Upper lobe of right lung (tissue), 1 donor: ENCODE measurements at places on chromosomes 4 and X. TPM values are rescaled to one million over a fixed set of nuclear protein-coding genes. Genes with fewer than 3 reads are reported as not detected.

- DNase-seq, result no peak
Observed at GRCh38 chr4:147772459-147772969, 40.6 kb downstream of the ARHGAP10 start.

Gene BANK1
- 12.6 TPM for total RNA-seq

Gene BEX5
- total RNA-seq, result 5.8 TPM

Gene INTU
- 11.4 TPM for total RNA-seq

DNA sequence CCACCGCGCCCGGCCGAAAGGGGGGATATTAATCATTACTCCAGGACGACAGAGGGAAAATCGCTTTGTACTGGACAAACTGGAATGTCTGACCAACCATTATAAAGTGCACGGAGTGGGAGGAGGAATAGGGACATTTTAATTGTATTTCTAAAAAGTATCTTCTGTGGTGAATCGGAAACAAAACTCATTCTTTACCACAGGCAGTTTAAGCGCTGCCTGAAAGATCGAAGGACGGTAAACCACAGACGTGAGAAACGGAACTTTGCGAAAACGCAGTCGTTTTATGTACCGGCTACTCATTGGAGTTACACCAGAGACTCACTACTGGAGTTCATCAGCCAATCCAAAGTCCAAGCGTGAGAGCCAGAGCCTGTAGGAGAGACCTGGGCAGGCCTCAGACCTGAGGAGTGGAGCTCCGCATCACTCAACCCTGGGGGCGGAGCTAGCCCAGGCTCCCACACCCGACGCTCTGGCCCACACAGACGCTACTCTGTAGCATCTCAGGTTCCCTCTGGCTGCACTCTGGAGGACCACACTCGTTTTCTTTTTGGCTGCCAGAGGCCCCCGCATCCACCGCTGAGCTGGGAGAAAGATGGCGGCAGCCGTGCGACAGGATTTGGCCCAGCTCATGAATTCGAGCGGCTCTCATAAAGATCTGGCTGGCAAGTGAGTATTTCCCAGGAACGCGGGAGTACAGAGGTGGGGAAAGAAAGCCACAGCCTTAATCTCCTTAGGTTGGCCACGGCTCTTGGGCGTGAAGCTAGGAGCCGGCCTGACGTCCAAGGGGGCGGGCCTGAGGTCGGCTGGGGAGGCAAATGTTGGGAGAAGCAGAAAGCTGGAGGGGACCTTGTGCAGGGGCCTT, at the start of gene COPS4:
COPS4 (plus strand) TSS at position 554 of the 865 bp plus-strand sequence; CDS start at position 596, 42 bp downstream.
- peak; percentile 96 for DNase-seq

GRCh38 chr4:117814277-117815246, 219.7 kb upstream of the NDST3 start:
- DNase-seq, result no peak

DNA sequence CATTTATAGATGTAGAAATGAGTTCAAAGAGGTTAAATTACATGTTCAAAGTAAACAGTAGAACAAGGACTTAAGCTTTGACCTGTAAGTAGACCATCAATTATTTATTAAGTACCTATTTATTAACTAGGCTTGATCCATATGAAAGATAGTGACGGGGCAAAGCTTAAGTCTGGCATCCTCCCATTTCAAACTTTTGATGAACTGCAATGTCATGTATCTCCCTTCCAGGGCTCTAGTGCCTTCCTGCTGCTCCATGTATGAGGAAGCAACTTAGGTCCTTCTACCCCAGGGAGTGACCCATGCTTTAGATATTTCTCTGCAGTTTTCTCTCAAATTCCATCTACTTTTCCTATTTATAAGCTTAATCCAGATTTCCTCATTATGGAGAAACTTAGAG, 31.9 kb upstream of the ANTXR2 start:
- no peak for DNase-seq

Gene RBM3
- total RNA-seq, result 170 TPM

GRCh38 chr4:99986792-99987191, 36.7 kb upstream of the H2AZ1 start:
- DNase-seq, result no peak

DNA sequence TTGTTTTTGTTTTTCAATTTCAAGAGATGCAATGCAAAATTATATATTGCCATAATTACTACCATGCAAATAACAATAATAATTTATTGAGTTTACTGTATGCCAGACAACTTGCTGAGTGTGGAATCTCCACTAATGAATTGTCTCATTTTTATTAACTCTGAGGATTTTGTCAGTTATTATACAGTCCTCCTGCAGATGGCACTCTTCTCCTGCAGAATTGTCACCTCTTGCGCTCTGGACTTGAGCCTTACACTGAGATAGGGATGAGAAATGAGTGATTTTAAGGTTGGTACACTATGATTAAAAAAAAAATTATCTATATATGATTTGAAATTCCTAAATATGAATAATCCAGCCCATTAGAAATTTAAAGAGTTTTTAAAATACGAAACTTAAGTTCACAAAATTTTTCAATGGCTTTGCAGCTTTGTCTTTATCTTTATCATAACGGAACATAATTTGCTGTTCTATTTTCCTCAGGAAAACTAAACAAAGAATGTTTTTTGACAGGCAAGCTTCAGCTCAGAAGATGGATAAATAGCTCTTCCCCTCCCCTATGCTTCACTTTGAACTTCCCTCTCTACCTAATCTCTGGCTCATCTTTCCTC, 12.7 kb upstream of the PAQR3 start:
- no peak for DNase-seq

- DNase-seq, result no peak
Observed at GRCh38 chrX:5306654-5307121, 922.0 kb downstream of the NLGN4X start.

DNA sequence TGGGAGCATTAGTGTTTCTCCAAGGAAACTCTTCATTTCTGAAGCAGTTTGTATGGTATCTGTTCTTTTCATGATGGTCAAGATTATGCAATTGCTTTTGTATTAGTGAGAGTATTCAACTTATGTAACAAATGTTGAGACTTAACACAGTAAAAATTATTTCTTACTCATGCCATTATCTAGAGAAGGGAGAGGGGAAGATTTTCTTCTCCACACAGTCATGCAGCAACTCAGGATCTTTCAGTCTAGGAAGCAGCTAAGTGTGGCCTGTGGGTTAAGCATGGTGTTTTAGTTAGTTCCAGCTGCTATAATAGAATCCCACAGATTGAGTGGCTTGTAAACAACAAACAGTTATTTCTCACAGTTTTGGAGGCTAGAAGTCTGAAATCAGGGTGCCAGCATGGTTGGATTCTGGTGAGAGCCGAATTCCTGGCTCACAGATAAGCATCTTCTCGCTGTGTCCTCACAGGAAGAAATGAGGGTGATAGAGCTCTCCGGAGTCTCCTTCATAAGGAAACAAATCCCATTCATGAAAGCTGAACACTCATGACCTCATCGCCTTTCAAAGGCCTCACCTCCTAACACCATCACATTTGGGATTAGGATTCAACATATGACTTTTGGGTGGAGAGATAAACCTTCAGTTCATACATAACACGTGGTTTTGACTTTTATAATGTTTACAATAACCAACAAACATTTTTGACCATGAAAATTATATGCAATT, 101.2 kb downstream of the FRMPD4 start:
- no peak for DNase-seq

- no peak for DNase-seq
Observed at GRCh38 chr4:137626942-137627738, 94.8 kb upstream of the PCDH18 start.

DNA sequence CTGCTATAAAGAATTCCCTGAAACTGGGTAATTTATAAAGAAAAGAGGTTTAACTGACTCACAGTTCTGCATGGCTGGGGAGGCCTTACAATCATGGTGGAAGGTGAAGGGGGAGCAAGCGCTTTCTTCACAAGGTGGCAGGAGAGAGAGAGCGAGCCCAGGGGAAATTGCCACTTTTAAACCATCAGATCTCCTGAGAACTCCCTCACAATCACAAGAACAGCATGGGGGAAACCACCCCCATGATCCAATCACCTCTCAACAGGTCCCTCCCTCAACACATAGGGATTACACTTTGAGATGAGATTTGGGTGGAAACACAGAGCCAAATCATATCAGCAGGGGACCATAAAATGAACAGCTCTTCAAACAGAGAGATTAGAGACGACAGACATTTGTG, 198.6 kb downstream of the MAGEB5 start:
- DNase-seq, result no peak

Gene ARX
- total RNA-seq, result not detected

Gene TKTL2
- total RNA-seq, result not detected

Gene CT47B1
- total RNA-seq, result not detected

- DNase-seq, result no peak
Observed at GRCh38 chrX:26952213-26952612, 510.9 kb downstream of the PPP4R3C start.

DNA sequence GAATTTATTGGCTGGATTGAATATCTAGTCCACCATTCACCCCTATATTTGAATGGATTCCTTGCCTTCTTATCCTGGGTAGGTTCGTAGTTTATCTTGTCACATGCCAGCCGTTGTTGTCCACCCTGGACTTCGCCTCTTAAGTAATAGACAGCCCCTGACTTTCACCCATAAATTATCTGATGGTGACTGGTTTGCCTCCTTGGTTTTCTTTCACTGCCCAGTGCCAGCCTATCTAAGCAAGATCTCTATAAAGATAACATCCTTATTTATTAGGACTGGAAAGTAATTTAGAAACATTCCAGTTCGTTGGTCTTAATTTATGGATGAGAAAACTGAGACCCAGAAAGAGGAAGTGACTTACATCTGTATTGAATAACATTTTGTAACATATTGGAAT, 410.3 kb downstream of the RPA4 start:
- no peak for DNase-seq

Gene HMX1
- not detected for total RNA-seq

Gene TAF7L
- total RNA-seq, result not detected

Gene TMEM184C
- total RNA-seq, result 31.3 TPM

GRCh38 chr4:16023776-16024408, 59.9 kb downstream of the PROM1 start:
- no peak for DNase-seq

DNA sequence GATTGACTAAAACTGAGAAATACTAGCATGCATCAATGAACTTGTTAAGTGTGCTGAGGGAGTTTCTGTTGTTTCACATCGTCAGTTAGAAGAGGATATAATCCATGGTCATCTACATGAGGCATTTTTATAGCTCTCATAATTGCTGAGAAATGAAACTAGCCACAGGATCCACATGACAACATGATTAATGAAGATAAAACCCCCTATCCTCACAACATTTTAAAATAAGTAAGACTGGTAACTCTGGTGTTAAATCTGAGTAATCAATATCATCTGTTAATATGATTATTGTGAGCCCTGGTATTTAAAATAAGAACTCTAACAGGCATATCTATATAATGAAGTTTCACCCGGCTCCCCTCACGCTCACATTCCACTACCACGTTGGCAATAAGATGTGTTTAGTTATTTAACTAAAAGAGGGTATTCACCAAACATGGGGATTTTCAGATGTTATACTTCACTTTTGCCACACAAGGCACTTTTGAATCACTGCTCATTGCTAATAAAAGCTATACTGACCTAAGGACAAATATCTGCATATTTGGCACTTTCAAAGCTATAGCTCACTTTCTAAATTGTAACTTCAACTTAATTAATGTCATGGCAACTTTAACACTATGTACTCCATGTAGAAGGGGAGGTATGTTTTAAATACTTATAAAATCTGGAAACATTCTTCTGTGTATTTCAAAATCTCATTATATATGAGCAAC, 6.7 kb downstream of the UNC5C start:
- DNase-seq, result no peak

Gene PRR32
- total RNA-seq, result not detected

GRCh38 chrX:19740744-19741143, 146.7 kb downstream of the SH3KBP1 start:
- DNase-seq, result no peak

Gene SLC10A4
- 3.1 TPM for total RNA-seq

DNA sequence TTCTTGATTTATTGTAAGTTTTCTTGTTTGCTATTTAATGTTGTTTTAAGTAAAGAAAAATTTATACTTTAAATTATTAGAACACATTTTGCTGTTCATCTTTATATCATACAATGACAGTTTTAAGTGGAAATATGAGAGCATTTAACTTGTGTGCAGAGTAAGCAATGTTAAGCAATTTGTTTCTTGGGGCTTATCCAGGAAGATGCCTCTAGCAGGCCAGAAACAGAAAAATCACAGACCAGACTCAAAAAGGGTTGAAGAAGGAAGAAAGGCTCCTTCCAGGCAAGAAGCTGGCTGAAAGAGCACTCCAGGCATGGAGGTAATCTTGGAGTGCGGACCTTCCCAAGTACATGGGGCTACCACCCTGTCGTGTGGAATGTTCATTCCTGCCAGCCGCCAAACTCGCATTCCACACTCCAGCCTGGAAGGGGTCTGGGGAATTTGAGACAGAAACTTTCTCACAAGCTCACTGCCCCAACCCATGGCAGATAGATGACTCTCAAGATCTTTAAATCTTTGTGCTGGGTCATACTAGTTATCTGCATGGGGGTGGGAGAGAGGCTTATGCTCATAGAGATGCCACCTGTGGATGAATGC, 1521.3 kb upstream of the AGA start:
- no peak for DNase-seq

DNA sequence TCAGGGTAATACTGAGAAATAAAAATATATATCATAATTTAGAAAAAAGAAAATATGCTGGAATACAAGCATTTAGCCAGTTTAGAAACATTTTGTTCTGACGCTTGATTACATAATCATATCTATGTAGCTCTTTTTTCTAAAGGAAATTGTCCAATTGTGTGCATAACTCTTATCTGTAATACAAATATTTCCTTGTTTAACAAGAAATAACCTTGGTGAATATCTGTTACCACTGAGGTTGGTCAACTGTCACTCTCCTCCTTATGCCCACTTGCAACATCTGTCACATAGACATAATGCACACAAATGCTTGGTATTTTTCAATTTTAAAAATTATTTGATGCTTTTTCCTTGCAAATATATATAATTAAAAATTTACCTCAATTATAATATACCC, 609.7 kb downstream of the TLL1 start:
- no peak for DNase-seq

DNA sequence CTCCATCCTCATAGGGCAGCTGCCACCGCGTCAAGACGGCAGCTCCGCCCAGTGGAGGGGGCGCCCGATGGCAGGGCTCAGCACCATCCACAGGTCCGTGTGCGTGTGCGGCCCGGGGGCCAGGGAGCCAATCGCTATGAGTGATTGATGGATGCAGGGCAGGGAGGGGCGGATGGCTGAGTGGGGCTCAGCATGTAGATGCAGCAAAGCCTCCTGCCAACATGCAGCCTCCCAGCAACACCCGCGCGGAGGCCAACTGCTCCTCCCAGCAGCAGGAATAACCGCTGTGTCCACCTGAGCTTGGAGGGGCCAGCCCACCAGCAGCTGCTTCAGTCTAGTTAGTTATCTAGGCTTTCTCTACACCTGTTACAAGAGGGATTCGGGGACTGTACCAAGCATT, 77.4 kb downstream of the MTMR1 start:
- no peak for DNase-seq

- no peak for DNase-seq
Observed at GRCh38 chrX:41621222-41621723, 67.5 kb upstream of the GPR34 start.

Gene F9
- not detected for total RNA-seq

Gene NAAA
- 24.1 TPM for total RNA-seq

GRCh38 chr4:168335621-168336020, 17.1 kb upstream of the DDX60 start:
- no peak for DNase-seq
